Germinal center (tissue), 1 donor: ENCODE measurements at places on chromosomes 2 and 18.

- DNase-seq, result no peak
These were observed 73.6 kb downstream of the VWA3B start for GRCh38 chr2:98160554-98160953.

GRCh38 chr2:114526841-114527240 lies 84.4 kb downstream of the DPP10 start:
- DNase-seq, result no peak

DNA sequence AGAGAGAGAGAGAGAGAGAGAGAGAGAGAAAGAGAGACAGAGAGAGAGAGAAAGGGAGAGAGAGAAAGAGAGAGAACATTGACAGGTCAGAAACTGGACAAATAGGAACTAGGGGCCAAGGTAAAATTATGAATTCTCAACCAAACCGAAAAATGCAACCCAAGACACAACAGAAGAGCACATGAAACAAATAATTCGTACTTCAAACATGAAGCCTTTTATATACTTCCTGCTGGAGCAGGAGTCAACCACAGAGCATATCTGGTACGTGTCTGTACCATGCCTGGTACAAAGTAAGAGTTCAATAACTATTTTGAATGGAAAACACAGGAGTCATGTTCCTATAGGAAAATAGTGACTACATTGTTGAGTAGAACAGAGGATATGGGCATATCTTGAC lies 6.5 kb upstream of the VPS54 start:
- DNase-seq, result no peak

GRCh38 chr18:5884375-5884774 lies 10.9 kb downstream of the TMEM200C start:
- no peak for DNase-seq

DNA sequence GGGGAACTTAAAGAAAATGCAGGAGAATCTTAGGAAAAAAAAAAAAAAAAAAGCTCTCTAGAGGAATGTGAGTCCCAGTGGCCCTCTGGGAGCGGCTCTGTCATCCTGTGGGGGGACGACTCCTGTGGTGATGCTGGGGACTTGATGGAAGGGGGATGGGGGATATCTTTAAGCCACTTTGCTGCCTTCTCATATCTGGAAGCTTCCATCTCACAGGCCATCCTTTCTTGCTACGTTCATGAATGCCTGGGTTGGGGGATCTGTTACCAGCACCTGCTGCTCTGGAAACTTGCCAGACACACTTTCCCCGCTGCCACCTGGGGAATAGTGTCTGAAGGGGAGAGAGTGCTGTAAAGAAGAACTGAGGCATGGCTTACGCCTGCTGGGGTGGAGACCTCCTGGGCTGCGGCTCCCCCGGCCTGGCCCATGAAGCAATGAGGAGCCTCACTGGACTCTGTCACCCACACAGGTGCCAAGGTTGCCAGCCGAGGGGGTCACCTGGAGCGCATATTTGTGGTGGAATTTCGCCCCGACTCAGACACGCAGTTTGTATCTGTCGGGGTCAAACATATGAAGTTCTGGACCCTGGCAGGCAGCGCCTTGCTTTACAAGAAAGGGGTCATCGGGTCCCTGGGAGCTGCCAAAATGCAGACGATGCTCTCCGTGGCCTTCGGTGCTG lies 92.8 kb downstream of the RTN4 start:
- DNase-seq, result no peak

DNA sequence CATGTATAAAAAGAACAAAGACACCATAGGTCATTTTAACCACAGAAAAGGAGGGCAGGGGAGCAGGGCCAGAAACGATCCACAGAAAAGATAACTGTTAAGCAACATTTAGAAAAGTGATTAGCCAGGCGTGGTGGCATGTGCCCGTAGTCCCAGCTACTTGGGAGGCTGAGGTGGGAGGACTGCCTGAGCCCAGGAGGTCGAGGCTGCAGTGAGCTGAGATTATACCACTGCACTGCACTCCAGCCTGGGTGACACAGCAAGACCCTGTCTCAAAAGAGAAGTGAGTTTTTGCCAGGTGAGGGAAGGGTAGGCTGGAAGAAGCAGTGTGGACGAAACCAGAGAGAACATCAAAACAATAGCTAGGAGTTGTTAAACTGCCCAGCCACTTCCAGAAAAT lies 3.3 kb downstream of the WDR12 start:
- no peak for DNase-seq

- no peak for DNase-seq
These were observed 18.1 kb downstream of the LCLAT1 start for GRCh38 chr2:30465171-30465545.

GRCh38 chr2:10297959-10298531 lies 4.7 kb upstream of the HPCAL1 start:
- no peak for DNase-seq

DNA sequence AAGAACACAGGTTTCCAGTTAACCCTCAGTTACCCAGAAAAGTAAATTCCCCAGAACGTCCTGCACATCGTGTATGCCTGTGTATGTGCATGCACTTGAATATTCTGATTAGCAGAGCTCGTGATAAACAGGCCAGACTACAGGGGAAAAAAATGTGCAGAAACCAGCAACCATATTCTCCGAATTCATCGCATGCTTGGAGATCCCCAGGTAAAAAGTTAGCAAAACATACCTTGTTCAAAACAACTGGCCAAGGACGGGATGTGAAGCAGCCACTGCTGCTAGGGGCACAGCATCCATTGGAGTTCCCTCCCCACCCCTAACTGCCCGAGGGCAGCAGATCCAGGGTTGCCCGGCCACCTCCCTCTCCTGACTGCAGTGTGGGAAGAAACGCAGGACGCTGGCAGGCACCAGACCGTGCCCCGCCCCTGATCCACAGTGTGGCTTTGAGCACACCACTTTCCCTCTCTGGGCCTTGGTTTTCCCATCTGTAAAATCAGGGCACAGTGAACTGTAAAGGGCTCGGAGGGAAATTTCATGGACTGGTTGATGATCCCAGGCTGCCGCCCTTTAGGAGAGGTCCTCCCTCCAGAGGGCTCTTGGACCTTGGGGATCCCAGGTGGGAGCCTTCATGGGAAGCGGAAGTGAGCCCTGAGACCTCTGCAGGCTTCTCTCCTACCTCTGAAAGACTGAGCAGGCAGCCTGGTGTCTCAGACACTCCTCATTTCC lies 11.9 kb upstream of the ARID5A start:
- DNase-seq, result no peak

- no peak for DNase-seq
These were observed 23.1 kb downstream of the SERPINB11 start for GRCh38 chr18:63725682-63726480.

DNA sequence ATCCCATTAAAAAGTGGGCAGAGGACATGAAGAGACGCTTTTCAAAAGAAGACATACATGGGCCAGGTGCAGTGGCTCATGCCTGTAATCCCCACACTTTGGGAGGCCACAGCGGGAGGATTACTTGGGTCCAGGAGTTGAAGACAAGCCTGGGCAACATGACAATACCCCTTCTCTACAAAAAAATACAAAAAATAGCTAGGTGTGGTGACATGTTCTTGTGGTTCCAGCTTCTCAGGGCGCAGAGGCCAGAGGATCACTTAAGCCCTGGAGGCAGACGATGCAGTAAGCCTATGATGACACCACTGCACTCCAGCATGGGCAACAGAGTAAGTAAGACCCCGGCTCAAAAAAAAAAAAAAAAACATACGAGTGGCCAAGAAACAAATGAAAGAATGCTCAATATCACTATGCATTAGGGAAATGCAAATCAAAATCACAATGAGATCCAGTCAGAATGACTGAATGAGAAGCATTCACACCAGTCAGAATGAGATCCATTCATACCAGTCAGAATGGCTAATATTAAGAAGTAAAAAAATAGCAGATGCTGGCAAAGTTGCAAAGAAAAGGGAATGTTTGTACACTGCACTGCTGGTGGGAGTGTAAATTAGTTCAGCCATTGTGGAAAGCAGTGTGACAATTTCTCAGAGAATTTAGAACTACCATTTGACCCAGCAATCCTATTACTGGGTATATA lies 550.2 kb upstream of the SLC39A10 start:
- DNase-seq, result no peak

DNA sequence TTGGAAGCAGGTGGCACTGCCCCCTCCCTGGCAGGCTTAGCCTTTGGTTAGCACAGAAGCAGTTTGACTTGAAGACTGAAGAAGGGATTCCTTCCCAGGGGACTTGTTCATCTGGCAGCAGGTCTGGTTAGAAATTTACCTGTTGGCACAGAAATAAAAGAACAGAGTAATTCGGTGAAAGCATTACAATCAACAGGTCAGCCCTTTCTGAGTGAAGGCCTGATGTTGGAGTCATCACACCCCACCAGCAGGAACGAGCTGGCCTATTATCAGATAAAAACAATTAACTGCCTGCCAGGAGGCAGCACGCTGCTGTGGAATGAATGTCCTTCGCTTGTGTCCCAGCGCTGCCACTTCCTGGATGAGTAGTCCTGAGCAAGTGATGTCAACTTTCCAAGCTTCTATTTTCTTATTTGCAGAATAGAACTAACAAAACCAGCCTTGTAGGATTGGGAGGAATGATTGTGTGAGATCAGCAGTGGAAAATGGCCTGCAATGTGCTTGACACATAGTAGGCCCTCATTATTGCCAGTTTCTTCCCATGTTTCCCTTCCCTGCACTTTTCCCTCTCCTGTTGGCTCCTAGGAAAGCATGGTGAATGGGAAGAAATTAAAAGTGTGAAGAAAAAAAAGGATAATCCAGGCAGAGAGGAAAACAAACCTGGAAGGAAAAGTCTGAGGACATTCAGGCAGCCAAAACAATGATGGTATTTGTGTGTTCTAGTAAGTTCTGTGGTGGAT lies 29.0 kb downstream of the LGALSL start:
- DNase-seq, result no peak

GRCh38 chr2:128012698-128013097 lies 15.2 kb downstream of the SAP130 start:
- no peak for DNase-seq

- no peak for DNase-seq
These were observed 300.8 kb upstream of the SOX11 start for GRCh38 chr2:5391362-5391761.

GRCh38 chr2:231991664-231992063 lies 30.2 kb downstream of the DIS3L2 start:
- DNase-seq, result no peak

DNA sequence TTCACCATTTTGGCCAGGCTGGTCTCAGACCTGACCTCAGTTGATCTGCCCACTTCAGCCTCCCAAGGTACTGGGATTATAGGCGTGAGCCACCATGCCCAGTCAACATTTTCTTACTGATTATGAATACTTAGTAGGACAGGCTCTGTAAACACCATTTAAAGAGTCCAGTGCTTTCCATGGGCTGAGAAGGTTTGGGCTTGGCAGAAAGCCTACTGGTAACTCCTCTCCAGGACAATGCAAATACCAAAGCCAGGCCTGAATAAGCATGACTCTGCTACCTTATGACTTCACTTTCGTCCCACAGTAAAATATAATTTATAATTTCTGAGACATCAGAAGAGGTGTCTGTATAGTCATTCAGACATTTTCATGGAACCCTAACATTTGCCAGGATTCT lies 60.2 kb upstream of the FAM117B start:
- DNase-seq, result no peak

- no peak for DNase-seq
These were observed 22.5 kb downstream of the STAMBP start for GRCh38 chr2:73851274-73851673.

GRCh38 chr2:43186679-43187374 lies 39.6 kb downstream of the ZFP36L2 start:
- DNase-seq, result no peak

- no peak for DNase-seq
These were observed 69.9 kb downstream of the INPP5D start for GRCh38 chr2:233130024-233130423.

- DNase-seq, result no peak
These were observed 151.6 kb upstream of the CAPN13 start for GRCh38 chr2:30958918-30959265.

- no peak for DNase-seq
These were observed 23.7 kb downstream of the PLEK start for GRCh38 chr2:68388772-68389171.

DNA sequence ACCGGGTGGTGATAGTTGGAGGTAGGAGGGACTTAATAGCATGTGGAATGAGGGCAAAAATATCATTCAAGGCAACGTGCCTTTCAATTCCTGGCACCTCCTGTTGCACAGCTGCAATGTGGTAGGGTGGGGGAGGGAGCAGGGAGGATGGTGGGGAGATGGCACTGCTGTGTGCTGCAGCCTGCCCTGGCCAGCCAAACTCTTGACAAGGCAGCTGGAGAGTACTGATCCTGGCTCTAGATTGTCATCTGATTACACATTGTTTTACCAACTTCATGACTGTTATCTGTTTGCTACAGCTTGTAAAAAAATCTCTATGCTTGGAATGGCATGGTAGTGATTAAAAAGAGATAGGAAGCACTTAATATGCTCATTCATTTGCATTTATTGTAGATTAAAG lies 47.7 kb downstream of the PLCL1 start:
- no peak for DNase-seq

DNA sequence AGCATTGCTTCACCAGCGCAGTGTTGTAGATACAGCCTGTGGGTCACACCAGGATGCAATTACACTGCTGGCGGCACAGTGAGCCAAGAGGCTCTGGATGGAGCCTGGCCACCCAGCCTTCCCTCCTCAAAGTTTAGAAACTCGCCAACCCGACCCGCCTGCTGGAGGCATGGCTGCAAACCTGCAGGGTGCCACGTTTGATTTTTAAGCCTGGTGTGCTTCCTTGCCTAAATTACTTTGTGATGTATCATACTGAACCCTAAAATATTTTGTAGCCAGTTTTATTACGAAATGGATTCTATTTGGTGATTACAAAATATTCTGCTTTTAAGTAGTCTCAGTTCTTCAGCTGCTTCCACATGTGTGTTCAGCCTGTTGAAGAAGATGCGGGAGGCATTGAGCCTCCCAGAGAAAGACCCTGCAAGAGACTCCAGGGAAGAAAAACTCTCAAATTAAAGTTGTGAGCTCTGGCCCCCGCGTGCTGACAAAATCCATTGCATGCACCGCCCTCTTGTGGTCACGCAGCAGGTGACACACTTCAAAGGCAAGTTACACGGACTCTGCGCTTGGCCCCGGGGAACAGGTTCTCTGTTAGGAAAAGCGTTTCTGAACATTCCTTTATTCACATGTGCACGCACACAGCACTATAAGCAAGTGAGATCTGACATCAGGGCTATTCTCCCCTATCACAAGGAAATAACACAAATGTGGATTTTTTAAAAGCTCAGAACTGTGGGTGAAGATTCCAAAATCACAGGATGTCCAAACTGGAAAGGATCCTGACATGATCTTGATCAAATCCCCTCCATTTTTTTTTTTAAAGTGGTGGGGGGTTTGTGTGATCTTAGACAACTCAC lies 63.0 kb upstream of the TWIST2 start:
- DNase-seq, result peak; percentile 64

GRCh38 chr2:100773538-100773937 lies 46.4 kb upstream of the NPAS2 start:
- no peak for DNase-seq
